ENCODE measurements at places on chromosomes 5 and 9. TPM values are rescaled to one million over a fixed set of nuclear protein-coding genes. Genes with fewer than 3 reads are reported as not detected.
A peak's percentile ranks its signal among the peaks of the same experiment; 100 is the strongest.

DNA sequence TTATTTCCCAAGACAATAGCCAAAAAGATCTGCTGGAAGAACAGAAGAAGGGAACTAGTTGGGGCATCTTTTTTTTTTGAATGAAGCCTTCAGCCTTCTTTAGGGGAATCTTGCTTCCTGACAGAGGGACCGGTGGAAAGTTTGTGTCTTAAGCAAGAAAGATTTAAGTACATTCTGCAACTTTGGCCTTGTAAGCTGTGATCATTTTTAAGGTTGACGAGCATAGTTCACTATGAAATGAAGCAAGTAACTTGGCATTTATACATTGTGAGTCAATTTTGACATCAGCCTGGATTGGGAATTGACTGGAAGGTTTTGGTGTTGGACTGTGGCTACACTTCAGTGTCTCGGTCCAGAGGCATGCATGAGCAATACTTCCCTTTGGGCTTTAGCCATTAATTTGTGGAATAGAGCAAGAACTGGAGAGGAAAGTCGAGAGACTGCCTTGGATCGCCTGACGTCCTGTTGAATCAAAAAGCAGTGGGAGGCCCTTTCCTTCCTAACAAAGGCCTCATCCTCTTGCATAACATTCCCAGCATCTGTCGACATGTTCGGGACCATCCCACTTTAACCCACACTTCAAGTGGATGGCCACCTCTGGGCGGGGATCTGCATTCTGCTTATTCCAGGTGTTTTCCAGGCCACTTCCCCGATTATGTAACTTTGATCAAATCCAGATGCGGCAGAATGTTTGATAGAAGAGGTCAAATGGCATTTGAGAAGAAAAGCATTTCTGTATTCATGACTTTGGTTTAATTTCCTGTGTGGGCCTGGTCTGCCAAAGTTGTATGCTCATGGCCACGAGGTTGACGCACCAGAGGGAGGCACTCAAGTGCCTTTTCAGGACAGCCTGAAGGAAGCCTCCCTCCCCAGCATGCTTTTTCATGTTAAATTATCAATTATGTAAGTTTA, 12.5 kb downstream of the ABL1 start:
- peak overlapping the region; percentile 95 for H3K27ac ChIP-seq
- no peaks in the 10 kb centered on the region for H3K36me3 ChIP-seq
- H3K27me3 ChIP-seq = no peaks in the 10 kb centered on the region
- H3K4me1 ChIP-seq = peaks cover 32% of the 10 kb centered on the region
- peak; percentile 73 for DNase-seq

DNA sequence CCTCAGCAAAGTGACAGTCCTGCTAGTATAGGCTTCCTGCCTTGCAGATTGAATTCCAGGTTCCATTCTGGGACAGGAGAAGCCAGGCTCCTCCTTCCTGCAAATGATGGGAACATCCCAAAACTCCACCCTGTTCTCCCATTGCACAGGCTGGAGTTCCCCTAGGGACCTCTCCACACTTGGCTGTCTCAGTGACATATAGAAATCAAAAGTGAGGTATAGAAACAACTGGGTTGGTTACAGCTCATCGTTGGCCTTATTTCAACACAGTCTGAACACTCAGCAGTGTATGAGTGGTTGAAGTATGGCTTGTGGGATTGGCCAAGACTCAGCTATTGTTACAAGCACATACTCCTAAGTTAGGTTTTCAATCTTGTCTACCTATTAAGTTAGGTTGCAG, 157.8 kb upstream of the FTMT start:
- no peaks in the 10 kb centered on the region for H3K27me3 ChIP-seq
- H3K27ac ChIP-seq = no peak overlapping the region
- DNase-seq = no peak
- no peak overlapping the region for H3K4me3 ChIP-seq
- no peaks in the 10 kb centered on the region for H3K36me3 ChIP-seq
- H3K4me1 ChIP-seq = no peaks in the 10 kb centered on the region

NEUROG1 gene
- not detected for total RNA-seq

DNA sequence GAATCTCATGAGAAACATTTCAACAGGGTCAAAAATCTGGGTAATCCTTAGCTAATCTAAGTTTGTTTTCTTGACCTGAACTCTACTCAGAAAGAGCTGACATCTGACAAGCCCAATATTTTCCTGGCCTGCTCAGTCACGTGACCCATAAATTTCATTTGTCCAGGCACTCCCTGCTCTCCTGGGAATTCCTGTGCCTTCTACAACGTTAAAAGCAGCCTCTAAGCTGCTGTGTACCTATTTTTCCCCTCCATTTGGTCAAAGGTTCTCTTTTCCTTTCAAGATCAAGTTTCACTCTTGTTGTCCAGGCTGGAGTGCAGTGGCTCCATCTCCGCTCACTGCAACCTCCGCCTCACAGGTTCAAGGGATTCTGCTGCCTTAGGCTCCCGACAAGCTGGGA, 148.8 kb upstream of the ABCA1 start:
- H3K27ac ChIP-seq = no peak overlapping the region
- H3K36me3 ChIP-seq = no peaks in the 10 kb centered on the region
- no peak for DNase-seq
- H3K4me1 ChIP-seq = no peaks in the 10 kb centered on the region
- H3K27me3 ChIP-seq = no peaks in the 10 kb centered on the region

INSL4 gene
- total RNA-seq = not detected

DNA sequence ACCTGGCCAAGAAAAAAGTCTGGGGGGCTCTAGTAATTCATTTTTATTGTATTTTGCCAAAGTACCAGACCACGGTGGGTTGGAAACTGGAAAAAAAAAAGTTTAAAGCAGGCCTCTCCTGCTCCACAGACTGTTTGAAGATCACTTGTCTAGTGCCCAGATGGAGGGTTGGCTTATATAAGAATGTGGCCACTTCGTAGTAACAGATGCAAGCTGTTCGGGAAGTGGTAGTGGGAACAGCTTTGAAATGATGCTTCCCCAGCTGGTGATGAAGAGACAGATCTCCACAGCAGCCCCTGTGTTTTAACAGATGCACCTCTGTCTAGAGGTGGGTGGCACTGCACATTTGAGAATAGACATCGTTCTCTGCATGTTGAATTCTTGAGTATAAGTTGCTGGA, 54.3 kb upstream of the DMRT3 start:
- no peak overlapping the region for H3K4me3 ChIP-seq
- no peak for DNase-seq
- H3K4me1 ChIP-seq = no peaks in the 10 kb centered on the region
- H3K36me3 ChIP-seq = no peaks in the 10 kb centered on the region
- H3K27ac ChIP-seq = no peak overlapping the region

DNA sequence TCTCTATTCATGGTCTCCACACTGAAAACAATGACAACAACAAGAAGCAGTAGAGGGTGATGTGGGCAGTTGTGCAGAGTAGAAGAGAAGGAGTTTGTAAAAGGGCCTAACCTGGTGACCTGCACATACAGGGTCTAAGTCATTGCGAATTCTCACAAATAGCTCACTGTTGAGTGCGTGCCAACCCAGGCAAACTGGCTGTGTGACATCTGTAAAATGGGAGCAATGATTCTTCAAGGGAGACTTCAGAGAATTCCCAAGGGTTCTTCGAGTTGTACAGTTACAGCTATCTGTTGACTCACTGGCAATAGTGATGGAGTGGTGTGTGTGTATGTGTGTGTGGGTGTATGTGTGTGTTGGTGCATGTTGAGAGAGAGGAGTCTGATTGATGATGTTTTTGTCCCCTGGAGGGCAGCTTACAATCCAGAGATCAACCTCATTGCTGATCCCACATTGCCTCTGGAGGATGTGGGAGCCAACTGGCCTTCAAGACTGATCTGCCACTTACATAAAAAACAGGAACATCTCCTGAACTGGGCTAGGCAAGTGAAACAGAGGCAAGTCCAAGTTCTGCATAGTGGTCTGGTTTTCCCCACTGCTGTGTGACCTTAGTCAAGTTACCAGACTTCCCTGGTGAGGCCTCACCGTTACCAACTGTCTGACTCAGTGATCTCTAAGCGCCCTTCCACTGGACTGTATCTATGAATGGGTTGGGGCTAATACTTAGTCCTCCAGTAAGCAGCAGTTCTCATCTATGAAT, 3.2 kb downstream of the FAT2 start:
- H3K36me3 ChIP-seq = no peaks in the 10 kb centered on the region
- H3K4me3 ChIP-seq = no peak overlapping the region
- peaks cover 11% of the 10 kb centered on the region for H3K4me1 ChIP-seq
- H3K27ac ChIP-seq = no peak overlapping the region
- no peak for DNase-seq
- no peaks in the 10 kb centered on the region for H3K27me3 ChIP-seq

DNA sequence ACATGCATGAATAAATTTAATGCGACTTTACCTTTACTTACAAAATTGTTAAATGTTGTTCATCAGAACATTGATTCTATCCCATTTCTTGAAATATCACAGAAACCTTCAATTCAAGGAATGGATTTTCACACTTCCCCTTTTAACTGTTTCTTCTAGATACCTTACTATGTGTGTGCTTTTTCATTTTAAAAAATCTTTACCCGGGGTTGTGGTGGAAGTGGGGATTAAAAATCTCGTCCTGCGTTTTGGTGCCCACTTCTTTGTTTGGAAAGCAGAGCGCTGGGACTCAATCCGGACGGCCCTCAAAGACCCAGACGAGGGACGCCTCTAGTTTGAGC, 5.8 kb upstream of the MEF2C start:
- peak overlapping the region; percentile 71 for H3K4me3 ChIP-seq
- no peak for DNase-seq
- peak overlapping the region; percentile 44 for H3K27ac ChIP-seq
- H3K4me1 ChIP-seq = peaks cover 12% of the 10 kb centered on the region
- H3K27me3 ChIP-seq = peaks cover 17% of the 10 kb centered on the region

P4HA2 gene
- total RNA-seq = 26.0 TPM

TUSC1 gene
- total RNA-seq = 16.5 TPM

GRCh38 chr9:88060746-88061145, 77.5 kb downstream of the SPATA31C2 start:
- H3K4me1 ChIP-seq = no peaks in the 10 kb centered on the region

EGFLAM gene
- total RNA-seq = 36.3 TPM

GRCh38 chr5:8829323-8830029, 716.4 kb downstream of the SEMA5A start:
- no peaks in the 10 kb centered on the region for H3K27me3 ChIP-seq
- no peak overlapping the region for H3K27ac ChIP-seq
- no peaks in the 10 kb centered on the region for H3K36me3 ChIP-seq
- H3K4me1 ChIP-seq = peaks cover 3% of the 10 kb centered on the region
- H3K4me3 ChIP-seq = no peak overlapping the region
- DNase-seq = no peak

- no peak for DNase-seq
- no peaks in the 10 kb centered on the region for H3K4me1 ChIP-seq
- no peaks in the 10 kb centered on the region for H3K36me3 ChIP-seq
- H3K4me3 ChIP-seq = no peak overlapping the region
Measured at GRCh38 chr5:110264661-110265060, 461.8 kb downstream of the TMEM232 start.

DNA sequence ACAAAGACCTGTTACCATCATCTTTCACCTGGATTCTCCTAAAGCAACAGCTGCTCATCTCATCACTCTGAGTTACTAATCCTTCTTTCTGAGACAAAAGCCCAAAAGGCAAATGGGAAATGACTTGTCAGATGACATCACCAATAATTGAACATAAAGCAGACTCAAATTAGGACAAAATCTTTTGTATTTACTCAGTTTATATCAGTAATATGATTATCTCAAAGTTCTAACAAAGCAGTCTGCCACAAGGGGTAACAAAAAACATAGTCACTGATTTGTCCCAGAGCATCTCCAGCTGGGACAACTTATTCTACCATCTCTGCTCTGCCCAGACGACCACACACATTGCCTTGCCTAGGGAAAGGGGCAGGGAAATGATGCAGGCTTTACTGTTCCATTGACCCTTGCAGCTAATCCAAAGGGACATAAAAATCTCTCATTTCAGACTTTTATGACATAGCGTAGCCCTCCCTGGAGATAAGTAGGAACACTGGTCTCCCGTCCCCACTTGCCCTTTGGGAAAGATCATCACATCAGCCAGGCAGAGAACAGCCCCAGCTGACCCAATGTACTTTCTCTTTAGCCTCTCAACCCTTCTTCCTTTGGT, 249.5 kb upstream of the PTGER4 start:
- no peaks in the 10 kb centered on the region for H3K27me3 ChIP-seq
- DNase-seq = no peak
- no peaks in the 10 kb centered on the region for H3K4me1 ChIP-seq
- no peak overlapping the region for H3K4me3 ChIP-seq
- no peak overlapping the region for H3K27ac ChIP-seq
- H3K36me3 ChIP-seq = no peaks in the 10 kb centered on the region

TMEM215 gene
- 5.2 TPM for total RNA-seq

GRCh38 chr5:57698802-57699201, 216.2 kb upstream of the ACTBL2 start:
- H3K36me3 ChIP-seq = no peaks in the 10 kb centered on the region
- peaks cover 4% of the 10 kb centered on the region for H3K4me1 ChIP-seq
- H3K27ac ChIP-seq = no peak overlapping the region
- H3K4me3 ChIP-seq = no peak overlapping the region

DNA sequence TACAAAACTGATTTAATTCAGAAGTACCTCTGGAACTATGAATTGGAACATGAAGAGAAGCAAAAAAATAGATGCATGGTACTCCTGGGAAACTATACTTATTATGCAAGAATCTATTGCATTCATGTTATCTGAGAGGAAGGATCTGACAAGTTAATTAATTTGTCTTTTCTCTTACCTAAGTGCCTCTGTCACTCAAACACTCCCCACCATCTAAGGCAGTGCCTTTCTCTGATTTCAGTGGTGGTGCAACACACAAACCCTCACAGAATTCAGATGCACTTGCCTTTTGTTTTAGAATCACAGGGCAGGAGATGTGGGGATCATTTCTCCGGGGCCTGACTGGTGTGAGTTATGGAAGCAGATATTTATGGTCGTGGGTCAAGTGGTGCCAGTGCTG, 52.5 kb upstream of the C9orf72 start:
- no peak overlapping the region for H3K27ac ChIP-seq
- H3K27me3 ChIP-seq = no peaks in the 10 kb centered on the region
- H3K4me3 ChIP-seq = no peak overlapping the region
- no peaks in the 10 kb centered on the region for H3K36me3 ChIP-seq

GRCh38 chr5:147989994-147990393, 73.8 kb upstream of the SPINK5 start:
- no peaks in the 10 kb centered on the region for H3K4me1 ChIP-seq
- H3K36me3 ChIP-seq = no peaks in the 10 kb centered on the region
- no peak overlapping the region for H3K4me3 ChIP-seq
- H3K27ac ChIP-seq = no peak overlapping the region
- no peaks in the 10 kb centered on the region for H3K27me3 ChIP-seq

DNA sequence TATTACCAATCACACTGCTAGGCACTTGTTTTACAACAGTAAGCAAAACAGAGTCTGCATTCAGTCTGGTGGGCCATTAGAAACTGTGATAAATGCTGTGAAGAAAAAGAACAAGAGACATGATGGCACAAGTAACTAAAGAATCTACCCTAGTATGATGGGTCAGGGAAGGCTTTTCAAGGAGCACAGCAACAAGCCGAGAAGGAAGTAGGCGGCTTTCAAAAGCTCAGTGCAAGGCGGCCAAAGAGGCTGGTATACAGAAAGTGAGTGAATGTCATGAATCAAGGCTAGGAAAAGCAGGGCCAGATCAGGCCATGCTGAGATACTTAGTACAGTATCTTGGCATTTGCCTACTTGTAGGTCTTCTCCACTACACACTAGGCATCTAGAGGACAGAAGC, 76.4 kb downstream of the ECPAS start:
- no peak for DNase-seq
- no peak overlapping the region for H3K4me3 ChIP-seq
- H3K27me3 ChIP-seq = no peaks in the 10 kb centered on the region

KLF9 gene
- 12.1 TPM for total RNA-seq

Measured in spinal cord (tissue), 10 donors.